ENCODE measurements at places on chromosomes 7 and 10.

DNA sequence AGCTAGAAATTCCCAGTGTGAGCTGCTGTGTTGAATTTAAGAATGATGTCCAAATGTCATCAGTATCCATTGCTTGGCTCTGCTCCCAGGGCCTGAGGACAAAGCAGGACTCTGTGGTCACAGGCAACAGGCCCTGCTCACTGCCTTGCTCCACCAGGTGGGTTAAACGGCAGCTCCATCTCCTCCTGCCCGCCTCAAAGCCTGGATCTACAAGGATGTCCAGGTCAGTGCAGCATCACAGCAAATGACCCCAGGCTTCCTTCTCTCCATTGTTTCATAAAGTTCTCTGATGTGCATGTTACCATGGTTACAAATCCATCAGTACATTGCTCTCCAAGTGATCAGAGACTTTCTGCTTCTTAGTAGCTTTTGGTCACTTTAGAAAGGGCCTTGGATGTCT is 322.0 kb upstream of the ZNF32 start:
- DNase-seq, result no peak

DNA sequence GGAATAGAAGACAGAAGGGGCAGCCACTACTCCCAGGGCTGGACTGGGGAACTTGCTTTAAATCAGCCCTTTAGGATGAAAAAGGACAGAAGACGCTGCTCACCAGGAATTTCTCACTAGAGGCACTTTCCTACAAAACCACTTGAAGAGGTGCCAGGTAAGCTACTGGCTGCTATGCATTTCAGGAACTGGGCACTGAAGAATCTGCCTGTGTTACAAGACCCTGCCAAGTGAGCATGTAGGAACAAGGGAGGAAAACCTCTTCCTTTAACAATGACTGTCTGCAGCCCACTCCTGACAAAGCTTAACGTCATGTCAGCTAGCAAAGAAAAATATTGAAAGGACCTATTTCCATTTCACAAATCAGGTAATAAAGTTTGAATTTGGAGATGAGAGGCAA is 5.8 kb upstream of the AGMO start:
- DNase-seq, result no peak

GRCh38 chr10:118754229-118754555 is 578 bp downstream of the CACUL1 start:
- peak; percentile 8 for DNase-seq

DNA sequence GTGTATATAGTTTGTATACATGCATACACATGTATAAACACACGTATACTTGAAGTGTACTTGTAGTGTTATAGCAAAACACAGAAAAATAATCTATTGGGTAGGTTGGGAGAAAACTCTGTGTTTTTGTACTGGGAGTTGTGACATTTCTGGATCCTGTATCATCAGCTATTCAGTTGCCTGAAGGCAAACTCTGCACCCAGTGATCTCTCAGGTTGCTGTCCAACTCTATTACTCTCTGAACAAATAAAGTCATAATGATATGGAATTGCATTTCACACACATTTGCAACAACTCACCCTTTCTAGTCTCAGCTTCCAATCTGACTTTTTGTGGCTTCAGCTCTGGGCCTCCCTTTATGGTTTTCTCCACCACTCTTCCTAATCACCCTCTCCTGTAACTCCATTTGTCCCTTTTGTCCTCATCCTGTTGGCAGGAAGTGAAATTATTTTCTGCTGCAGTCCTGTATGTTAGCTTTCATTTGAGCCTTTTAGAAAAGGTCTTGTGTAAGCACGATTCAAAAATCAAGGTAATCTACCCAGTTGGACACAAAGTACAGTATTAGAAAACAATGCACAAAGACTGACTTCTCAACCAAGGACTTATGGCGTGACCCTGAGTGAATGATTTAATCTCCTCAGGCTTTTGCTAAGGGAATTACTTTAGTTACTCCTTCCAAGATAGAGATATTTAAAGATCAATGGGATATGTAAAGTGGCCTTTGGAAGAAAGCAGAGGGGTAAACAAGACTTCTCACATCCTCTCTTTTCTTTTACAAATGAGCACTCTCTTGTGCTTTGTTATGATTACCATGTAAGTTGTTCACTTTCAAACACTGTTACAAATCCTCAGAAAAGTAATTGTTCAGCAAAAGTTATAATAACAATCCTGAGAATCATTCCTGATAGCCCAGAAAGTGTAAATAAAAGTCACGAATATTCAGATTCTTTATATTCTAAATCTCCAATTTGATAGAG is 249.1 kb downstream of the KCND2 start:
- DNase-seq, result no peak

DNA sequence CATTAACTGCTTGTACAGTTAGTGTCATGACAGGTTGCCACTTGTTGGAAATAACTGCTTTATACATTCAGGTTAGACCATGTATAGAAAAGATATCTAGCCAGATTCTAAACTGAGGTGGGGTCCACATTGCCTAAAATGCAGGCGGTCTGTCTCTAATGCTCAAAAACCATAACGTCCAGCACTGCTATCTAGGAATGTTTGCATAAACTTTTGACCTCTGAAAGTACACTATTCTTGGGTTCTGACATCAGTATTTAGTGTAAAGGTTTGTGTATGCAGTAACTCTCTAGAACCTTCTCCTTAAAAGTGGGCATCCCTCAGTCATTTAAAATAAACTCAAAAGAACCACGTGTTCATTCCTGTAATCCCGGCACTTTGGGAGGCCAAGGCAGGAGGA is 10.3 kb upstream of the FAM171A1 start:
- DNase-seq, result no peak

- DNase-seq, result no peak
Measured at GRCh38 chr10:108755646-108756045, 1167.7 kb downstream of the XPNPEP1 start.

DNA sequence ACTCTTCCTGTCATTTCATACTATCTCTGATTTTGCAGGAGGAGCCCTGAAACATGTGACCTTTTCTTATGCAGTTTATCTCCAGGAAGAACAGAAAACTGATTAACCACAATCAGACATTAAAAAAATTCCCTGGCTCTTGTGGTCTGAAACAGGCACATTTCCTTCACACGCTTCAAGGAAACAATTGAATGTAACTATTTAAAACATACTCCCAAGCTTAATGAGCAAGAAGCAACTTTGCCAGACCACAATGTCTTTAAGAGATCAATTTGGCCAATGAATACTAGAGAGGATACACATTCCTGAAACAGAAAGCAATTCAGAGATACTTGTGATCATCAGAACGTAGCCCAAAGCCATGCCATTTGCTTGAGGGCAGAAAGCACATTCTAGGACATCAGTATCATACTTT is 65.8 kb downstream of the PIP4K2A start:
- DNase-seq, result no peak

DNA sequence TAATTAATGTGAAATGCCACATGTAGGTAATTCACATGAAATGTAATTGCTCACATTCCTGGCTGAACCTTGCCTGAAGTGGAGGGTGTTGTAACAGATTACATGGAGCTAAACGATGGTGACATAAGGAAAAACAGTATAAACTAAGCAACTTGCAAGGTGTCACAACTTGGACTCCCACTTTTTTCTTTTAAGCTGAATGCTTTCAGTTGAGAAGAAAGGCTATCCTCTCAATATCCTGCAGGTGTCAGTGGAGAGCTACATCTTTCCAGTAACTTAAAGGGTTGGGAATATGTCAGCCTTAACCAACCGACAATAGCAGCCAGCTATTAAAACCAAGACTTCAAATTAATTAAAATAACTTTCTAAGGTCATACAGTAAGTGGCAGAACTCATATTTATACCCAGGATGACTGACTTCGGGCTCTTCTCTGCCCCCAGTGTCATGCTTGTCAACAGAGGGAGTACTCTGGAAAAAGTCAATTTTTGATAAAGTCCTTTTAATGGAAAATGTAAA is 33.7 kb downstream of the NRBF2 start:
- peak; percentile 86 for DNase-seq

GRCh38 chr7:158093156-158093796 is 494.3 kb downstream of the PTPRN2 start:
- no peak for DNase-seq

DNA sequence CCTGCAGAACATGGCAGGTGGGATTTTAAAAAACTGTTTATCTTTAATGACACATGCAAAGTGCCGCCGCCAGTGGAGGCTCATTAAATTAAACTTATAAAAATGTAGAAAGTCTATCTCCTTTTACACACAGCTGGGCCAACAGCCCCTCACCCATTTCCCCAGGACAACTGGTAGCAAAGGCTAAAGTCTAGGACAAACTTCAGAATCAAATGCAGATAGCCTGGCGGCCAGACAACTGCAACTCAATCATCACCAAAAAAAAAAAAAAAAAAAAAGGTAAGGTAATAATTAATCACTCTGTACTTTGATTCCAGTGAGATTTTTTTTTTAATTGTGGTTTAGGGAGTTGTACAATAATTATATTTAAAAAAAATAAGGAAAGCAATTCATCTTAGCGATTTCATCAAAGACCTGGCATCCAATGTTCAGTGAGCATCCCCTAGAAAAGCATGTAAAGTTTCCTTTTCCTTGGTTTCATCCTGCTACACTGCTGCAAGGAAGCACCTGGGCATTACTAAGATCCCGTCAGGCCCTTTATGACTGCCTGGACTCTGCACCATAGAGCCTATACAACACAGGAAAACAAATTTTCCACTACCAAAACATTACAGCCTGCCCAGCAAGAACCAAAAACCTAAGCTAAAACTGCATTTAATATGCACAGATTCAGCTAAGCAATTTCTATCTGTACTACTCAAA is 98.5 kb downstream of the GRB10 start:
- no peak for DNase-seq

DNA sequence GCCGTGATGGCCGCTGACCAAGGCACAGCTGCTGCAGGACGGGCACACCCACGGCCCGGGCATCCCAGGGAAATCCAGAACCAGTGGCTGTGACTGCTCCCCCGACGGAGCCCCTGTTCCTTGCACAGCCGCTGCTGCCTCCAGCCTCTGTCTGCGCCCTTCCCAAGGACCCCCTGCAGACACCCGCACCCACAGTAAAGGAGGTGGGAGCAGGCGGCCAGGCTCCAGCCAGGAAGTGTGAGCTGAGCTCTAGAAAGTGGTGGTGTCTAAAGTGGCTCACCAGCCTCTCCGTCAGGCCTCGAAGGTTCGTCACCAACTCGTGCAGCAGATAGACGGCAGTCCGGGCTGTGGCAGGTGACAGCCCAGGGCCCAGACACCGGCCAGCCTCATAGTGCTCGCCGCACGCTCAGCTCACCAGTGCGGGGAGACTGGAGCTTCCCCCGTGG is 306.7 kb downstream of the DNAJB6 start:
- DNase-seq, result no peak

- no peak for DNase-seq
Measured at GRCh38 chr7:120462991-120463390, 190.0 kb downstream of the KCND2 start.

DNA sequence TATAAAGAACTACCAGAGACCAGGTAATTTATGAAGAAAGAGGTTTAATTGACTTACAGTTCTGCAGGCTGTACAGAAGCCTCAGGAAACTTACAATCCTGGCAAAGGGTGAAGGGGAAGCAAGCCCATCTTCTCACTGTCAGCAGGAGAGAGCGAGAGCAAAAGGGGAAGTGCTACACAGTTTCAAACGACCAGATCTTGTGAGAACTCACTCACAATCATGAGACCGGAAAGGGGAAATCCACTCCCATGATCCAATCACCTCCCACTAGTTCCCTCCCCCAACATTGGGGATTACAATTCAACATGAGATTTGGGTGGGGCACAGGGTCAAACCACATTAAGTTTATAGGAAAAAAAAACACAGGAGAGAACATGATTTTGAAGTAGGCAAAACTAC is 222.1 kb upstream of the SHH start:
- no peak for DNase-seq
